ENCODE measurements at places on chromosomes 13 and 19.

GRCh38 chr13:101916108-101916774 lies 463.8 kb downstream of the ITGBL1 start:
- DNase-seq, result no peak

DNA sequence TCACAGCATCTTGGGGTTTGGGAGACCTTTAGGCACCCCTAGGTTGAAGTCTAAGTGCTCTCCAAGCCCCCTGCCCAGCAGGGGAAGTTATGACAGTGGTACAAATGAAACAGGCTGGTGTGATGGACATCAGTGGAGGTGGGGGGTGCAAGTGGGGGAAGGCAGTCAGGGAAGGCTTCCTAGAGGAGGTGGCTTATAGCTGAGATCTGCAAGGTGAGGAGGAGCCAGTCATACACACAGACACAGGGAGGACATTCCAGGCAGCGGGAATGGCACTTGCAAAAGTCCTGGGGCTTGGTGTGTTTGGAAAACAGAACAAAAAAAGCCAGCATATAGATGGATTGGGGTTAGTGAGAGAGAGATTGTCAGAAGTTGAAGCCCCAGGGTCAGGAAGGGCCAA lies 11.6 kb downstream of the HSH2D start:
- DNase-seq, result no peak

GRCh38 chr13:44921246-44921877 lies 67.9 kb downstream of the NUFIP1 start:
- no peak for DNase-seq

GRCh38 chr13:59643364-59643841 lies 520.3 kb downstream of the DIAPH3 start:
- no peak for DNase-seq

- no peak for DNase-seq
These were observed 64.9 kb upstream of the FGF14 start for GRCh38 chr13:102466610-102467190.

- DNase-seq, result peak; percentile 35
These were observed 609 bp downstream of the ZAR1L start for GRCh38 chr13:32314271-32315237.

GRCh38 chr19:19179548-19180441 lies 9.7 kb upstream of the MEF2B start:
- no peak for DNase-seq

GRCh38 chr13:30796631-30797601 lies 61.6 kb downstream of the ALOX5AP start:
- DNase-seq, result no peak

GRCh38 chr19:46678110-46678732 lies 17.2 kb upstream of the DACT3 start:
- no peak for DNase-seq

DNA sequence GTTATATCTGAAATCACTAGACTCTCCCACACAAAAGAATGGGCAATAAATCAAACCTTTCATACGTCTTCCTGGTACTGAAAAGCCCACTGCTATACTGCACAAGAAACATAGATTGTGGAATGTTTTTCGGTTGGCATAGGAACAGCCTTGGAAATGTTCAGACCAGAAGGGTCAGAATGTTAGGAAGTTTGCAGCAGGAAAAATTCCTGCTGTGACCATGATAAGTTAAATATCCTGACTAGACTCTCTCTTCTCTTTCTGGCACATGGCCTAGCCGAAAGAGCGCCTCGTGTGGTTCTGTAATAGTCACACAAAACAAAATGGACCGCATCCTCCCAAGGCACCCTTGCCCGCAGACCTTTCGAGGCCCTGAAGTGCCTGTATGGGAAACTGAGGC lies 427.2 kb downstream of the COG6 start:
- no peak for DNase-seq

GRCh38 chr13:98974053-98974452 lies 3.8 kb downstream of the DOCK9 start:
- DNase-seq, result no peak

GRCh38 chr19:42548552-42548951 lies 20.3 kb upstream of the CEACAM1 start:
- no peak for DNase-seq

GRCh38 chr13:99179460-99179859 lies 21.2 kb upstream of the UBAC2 start:
- no peak for DNase-seq

- no peak for DNase-seq
These were observed 617.5 kb downstream of the DIAPH3 start for GRCh38 chr13:59546178-59546577.
